ENCODE measurements at places on chromosomes 5 and 9.
A peak's percentile ranks its signal among the peaks of the same experiment; 100 is the strongest.

DNA sequence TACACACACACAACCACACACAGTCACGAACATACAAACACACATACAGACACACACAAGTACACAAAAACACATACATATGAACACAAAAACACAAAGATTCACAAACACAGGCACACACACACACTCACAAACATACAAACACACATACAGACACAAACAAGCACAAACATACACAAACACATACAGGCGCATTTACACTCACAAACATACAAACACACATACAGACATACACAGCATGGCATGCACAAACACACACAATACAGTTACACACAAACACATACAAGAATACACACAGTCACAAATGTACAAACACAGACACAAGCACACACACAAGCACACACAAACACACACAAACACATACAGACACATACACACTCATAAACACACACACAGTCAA lies 247.9 kb downstream of the TENT4A start:
- DNase-seq = no peak

GRCh38 chr5:83388608-83389007 lies 82.9 kb upstream of the VCAN start:
- DNase-seq = no peak

DNA sequence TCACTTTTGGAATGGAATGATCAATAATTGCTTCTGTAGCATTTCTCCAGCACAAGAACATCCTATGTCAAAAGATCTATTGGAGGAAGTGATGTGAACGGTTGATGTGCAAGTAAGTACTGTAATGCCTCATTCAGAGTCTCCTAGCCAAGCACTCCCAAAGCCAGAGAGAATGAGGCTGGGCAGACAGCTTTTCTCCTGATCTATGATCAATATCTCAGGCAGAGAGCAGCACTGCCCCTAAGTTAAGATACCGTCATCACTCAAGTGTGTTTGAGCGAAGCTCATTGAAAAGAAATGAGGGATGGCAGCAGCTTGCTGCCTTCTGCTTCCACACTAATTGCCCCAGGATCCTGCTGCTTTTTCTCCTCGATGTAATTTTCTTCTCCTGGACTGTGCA lies 324.1 kb upstream of the GRAMD2B start:
- no peak for DNase-seq

DNA sequence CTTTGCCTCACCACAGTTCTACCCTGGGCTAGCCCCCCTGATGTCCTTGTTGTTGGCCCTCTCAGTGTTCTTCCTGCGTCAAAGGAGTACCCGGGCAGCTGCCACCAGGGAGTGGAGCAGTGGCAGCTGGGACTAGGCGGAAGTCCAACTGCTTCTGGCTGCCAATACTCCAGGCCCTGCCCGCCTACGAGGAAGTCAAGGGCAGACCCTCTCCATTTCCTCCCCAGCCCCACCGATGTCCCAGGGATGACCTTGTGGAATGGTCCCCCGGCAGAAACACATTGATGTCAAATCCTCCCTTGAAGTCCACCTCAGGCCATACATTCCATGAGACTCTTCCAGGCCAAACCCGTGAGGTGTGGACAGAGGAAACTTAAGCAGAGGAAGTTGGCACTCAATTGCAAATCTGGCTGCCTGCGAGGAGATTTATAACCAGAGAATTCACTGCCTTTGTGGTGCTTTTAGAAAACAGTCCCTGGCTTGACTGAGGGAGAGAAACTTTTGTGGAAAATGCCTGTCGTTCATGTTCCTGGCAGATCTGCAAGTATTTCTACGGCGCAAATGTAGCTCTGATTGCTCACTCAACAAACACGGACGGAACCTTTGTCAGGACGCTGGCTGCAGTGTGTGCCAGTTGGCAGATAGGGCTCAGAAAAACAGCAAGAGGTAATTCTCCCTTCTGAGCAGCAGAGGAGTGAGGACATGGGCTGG lies 339.7 kb downstream of the RAB3C start:
- DNase-seq = no peak

DNA sequence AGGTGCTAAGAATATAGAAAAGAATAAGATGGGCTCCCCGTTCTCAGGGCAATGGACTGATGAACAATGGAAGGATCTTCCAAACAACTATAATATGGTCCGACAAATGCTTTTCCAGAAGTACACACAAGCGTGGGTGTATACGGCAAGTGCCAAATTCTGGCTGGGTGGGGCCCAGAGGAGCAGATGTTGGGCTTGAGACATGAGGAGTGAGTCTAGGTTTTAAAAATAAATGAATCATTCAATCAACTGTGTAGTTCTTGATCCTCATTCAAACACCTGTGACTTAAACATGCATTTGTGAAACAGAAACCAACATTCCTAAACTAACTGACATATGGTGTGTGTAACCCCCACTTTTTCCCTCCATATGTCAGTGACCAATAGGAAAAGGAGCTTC lies 47.9 kb downstream of the MFAP3 start:
- peak; percentile 51 for DNase-seq

All from MCF 10A (cell line).